Activated T-cell treated with anti-CD3 and anti-CD28 coated beads, Interleukin-2, amount 50 U/mL, for 4 hours (primary cell): ENCODE measurements at places on chromosomes 3 and 15. TPM values are rescaled to one million over a fixed set of nuclear protein-coding genes. Genes with fewer than 3 reads are reported as not detected.

AADACL2 gene
- total RNA-seq, result not detected

DNA sequence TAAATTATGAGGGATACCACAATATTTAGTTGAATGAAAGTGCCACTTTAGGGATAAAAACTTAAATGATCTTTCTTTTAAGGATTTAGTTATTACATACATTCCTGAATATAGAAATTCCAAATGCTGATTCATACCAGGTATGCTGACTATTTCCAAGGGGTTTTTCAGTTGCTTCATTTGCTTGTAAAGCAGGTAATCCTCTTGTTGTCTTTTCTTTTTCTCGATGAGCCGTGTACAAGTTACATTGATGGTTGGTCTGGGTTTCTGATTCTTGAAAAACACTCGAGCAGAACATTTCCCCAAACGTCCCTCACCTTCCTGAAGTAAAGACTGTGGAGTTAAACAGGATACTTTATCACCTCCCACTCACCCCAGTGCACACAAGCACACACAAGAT lies 21.7 kb downstream of the RARRES1 start:
- DNase-seq, result no peak

CSTA gene
- total RNA-seq, result not detected

SH2D7 gene
- total RNA-seq, result not detected

ANKUB1 gene
- total RNA-seq, result not detected

WDR72 gene
- total RNA-seq, result not detected

DNA sequence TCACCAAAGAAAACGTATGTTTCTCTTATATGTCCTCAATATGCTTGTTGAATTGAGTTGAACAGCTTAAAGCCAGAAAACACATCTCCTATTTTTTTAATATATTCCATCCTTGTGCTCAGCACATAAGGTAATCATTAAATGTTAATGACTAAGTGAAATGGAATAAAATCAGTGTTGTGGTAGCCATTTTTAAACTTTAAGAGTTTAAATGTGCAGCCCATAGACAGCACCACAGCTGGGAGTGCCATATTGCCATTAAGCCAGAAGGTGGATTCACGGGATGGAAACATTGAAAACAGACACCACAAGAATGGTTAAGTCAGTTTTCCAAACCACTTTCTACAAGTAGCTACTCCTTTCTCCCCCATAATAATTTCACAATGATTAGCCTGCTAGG lies 76.8 kb upstream of the C15orf61 start:
- no peak for DNase-seq

DNA sequence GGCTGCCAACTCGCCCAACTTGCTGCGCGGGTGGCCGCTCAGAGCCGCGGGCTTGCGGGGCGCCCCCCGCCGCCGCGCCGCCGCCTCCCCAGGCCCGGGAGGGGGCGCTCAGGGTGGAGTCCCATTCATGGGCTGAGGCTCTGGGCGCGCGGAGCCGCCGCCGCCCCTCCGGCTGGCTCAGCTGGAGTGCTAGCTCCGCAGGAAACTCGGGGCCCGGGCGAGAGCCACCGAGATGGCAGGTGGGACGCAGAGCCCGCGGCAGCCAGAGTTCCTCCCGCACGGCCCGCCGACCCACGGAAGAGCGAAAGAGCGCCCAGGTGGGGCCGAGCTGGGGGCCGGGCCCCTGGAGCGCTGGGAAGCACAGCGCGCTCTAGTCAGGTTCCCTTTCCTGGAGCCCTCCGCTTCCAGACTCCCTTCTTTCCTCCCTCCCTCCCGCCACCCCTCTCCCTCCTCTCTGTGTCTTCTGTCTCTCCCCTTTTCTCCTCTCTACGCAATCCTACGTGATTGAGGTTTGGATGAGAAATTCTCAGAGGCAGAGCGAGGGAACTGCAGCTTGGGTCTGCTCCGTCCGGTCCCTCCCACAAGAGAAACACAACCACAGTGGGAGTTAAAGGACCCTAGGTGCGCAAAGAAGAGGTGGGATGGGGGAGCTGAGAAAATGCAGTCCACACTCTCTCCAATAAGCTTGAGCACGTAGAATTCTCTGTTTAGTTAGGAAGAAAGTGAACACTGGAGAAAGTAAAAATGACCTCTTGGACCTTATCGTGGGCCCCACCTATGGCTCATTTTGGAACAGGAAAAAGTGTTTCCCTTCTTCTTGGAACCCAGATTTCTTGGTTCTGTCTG lies 317.3 kb downstream of the FGF12 start:
- DNase-seq, result no peak

CLRN1 gene
- total RNA-seq, result not detected

NMD3 gene
- 72.6 TPM for total RNA-seq

DNA sequence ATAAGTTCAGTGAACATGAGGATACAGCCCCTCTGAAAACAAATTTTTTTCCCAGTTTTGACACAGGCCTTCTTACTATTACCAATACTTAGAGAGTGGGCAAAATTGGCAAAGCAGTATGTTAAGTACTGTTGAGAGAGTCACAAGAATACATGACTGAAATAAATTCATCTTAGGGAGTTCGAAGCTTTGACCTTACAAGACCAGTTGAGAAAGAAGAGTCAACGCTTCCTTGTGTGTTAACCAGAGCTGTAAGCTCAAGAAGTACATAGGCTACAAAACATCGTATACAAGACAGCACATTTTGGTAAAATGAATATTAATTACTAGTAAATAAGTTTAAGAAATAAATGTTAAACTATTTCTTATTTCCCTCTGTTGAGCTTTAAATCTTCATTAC lies 164.4 kb upstream of the RORA start:
- DNase-seq, result no peak

DNA sequence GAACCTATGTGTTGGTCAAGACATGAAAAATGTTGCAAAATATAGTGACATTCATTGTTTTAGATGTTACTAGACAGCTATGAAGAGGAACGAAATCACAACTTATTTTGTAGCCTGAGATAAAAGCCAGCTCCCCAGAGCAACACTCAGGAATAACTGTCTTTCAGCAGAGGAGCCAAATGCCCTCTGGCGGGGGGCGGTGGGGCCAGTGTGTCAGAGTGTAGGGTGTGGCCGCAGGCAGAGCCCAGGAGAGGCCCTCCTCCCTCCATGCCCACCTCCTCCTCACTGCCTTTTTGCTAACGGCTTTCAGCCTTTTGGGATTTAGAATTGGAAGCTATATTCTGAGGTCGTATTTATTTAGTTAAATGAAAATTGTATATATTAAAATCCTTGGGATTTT lies 16.9 kb downstream of the APOD start:
- DNase-seq, result no peak

GRCh38 chr3:23808525-23808924 lies 2.8 kb downstream of the UBE2E1 start:
- no peak for DNase-seq

GRCh38 chr15:58462547-58462946 lies 30.8 kb downstream of the LIPC start:
- no peak for DNase-seq

ARNT2 gene
- total RNA-seq, result 0.11 TPM
